Stimulated activated CD8-positive, alpha-beta memory T cell treated with anti-CD3 and anti-CD28 coated beads, Interleukin-7, amount 100 ng/mL, for 1 hour (primary cell): ENCODE measurements at places on chromosomes 5 and 9.

DNA sequence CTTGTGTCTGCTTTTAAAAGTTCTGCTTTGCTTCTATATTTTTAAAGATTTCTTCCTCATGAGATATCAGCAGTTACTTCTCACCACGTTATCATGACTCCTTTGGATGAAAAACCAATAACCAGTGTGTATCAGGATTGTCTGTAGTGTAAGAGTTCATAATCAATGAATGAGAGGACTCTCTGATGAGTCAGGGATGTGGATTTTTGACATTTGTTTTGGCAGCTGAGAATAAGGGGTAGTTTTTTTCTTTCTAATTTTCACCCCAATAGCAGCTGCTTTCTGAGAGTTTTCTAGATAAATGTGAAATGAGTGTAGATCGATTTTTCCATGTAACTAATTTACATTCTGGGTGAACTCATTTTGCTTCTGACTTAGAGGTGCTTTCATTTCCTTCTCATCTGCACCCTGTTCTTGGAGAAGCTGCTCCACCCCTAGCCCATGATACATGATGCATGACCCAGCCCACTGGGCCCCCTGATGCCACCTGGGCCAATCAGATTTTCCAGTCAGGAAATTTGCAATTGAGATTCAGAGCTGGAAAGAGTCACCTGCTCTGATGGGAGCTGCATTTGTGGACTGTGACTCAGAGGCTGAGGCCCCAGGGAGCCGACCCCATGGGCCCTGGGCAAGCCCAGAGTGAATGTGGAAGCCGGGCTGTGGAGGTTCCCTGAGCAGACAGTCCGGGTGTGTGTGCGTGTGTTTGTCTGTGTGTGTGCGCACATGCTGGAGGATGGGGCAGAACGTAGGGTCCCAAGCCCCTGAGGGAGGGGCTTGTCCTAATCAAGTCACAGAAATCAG lies 159.3 kb downstream of the RGS3 start:
- no peak for DNase-seq

DNA sequence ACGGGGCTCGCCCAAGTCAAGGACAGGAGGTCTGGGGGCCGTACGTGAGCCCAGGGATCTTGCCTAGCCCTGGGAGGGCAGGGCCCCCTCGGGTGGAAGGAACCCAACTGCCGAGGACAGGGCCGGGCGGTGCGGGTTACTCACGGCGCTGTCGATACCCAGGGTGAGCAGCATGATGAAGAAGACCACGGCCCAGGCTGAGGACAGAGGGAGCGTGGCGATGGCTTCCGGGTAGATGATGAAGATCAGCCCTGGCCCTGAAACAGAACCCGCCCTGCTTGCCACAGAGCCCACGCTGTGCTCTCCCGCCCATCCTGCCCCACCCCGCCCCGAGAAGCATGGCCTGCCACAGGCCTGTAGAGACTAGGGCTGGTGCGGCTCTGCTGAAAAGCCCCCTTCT lies 34.1 kb downstream of the SLC6A3 start:
- DNase-seq, result no peak

DNA sequence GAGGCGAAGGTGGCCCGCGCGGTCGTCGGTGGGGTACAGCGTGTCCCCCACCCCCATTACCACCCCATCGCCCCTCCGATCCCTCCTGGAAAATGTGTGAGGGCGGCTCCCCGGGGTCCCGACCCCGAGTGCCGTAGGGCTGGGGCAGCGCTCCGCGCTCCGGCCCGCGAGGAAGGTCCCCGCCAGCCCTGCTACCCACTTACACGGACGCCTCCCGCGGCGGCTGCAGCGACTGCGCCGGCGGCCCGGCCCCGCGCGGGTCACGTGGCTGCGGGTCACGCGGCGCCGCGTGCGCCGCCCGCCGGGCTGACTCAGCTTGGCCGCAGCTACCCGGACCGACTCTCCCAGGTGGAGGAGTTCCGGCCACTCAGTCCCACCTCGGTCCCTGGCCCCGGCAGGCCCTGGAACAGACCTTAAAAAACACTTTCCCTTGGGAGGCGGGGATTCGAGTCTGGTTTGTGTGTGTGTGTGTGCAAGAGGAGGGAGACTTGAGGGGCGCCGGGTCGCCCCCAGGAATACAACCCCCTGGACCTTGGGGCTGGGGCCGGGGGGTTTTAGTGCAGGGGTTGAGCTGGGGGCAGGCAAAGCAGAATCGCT lies at the start of gene GNPDA1:
GNPDA1 (minus strand) TSS at position 236 of the 597 bp plus-strand sequence. CDS start 992 bp downstream, outside the sequence.
- DNase-seq, result peak; percentile 35

- DNase-seq, result no peak
Measured at GRCh38 chr5:20276959-20277263, 288.9 kb upstream of the CDH18 start.

GRCh38 chr5:172007175-172008110 lies 1.0 kb upstream of the FBXW11 start:
- no peak for DNase-seq

DNA sequence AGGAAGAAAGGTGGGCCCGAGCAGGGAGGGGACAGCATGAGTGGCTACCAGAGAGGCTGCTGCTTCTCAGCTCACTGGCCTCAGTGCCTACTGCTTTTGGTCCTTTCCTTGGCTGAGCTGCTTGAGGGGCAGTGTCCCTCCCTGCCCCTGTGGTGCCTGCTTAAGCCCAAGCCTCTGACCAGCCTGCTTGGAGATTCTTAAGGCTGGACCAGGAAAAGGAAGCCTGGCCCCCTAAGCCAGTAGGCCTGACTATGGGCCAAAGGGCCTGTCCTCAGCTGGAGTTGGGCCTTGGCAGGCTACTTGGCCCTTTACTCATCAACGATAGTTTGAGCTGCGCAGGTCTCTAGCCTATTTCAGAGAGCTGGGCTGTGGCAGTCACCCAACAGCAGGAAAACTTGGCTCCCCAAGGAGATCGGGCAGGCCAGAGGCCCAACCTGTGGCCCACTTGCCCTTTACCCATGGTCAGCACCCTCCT lies 24.9 kb downstream of the TCF7 start:
- no peak for DNase-seq

DNA sequence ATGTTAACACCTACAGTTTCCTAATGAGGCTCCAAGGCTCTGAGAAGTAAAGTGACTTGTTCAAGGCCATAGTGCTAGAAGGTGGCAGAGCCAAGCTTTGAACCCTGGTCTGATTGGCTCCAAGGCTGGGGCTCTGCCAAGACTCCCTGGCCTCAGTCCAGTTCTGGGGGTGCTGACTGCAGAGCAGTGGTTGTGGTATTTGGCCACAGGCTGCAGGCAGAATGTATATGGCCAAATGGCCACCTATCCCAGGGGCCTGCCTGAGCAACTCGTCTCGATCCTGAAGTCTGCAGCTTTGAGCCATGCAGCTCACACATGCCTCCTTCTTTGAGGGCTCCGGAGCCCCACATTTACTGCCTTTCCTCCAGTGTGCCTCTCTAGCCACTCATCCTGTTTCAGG lies 9.7 kb upstream of the NEK6 start:
- no peak for DNase-seq

- DNase-seq, result no peak
Measured at GRCh38 chr5:135150767-135151166, 116.7 kb upstream of the PITX1 start.

GRCh38 chr5:35644543-35644942 lies 26.9 kb downstream of the SPEF2 start:
- no peak for DNase-seq

DNA sequence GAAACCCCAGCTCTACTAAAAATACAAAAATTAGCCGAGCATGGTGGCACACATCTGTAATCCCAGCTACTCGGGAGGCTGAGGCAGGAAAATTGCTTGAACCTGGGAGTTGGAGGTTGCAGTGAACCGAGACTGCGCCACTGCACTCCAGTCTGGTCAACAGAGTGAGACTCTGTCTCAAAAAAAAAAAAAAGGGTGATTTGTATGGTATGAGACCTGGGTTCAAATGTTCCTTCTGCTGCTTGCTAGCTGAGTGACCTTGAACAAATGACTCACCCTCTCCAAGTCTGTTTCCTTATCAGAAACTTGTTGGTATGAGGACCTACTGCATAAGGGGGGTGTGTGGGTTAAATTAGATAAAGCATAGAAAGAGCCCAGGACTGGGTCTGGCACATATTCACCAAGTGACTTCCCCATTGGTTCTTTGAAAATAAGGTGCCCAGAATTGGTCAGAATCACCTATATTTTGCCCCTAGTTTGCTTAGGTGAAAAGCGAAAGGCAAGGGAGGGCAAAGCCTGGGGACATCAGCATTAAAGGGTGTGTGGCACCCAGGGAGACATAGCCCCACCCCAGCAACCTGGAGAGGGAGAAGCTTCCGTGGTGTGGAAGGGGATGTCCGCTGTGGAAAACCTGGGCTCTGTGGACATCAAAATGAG lies 9.9 kb downstream of the SLC25A25 start:
- DNase-seq, result no peak

- no peak for DNase-seq
Measured at GRCh38 chr9:102113191-102113590, 374.7 kb upstream of the GRIN3A start.

- no peak for DNase-seq
Measured at GRCh38 chr5:88683506-88684135, 199.4 kb downstream of the MEF2C start.

- DNase-seq, result no peak
Measured at GRCh38 chr9:125634040-125634717, 72.8 kb downstream of the MAPKAP1 start.

DNA sequence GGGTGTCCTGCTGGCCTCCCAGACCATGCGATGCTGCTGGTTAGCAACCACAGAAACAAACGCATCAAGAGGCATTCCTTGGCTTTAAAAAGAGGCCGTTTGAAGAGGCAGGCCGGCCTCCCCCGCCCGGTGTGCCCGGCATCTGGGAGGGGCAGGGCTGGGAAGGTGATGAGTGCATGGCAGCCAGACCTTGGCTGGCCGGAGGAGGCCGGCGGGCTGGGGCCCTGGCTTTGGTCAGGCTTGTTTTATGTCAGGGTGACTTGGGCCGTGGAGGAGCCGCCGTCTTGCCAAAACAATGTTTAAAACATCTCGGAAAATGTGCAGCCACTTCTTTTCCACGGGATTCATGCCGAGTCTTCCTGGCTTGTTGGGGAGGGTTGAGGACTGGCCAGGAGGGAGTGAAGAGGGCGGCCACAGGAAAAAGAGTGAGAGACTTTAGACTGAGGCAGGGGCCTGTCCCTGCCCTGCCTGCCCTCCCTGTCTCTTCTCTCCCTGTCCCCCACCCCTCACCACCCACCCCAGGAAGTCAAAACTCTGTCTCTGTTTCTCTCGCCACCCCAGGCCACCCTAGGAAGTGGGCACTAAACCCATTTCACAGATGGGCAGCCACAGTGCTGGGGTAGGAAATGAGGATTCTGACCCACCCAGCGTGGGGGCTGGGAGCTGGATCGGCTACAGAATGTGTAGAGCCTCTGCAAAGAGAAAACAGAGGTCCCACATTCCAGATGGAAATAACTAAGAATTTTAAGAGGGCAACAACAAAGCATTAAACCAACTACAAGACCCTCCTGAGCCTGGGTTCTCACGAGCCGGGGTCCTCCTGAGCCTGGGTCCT lies 143.0 kb downstream of the RXRA start:
- no peak for DNase-seq

DNA sequence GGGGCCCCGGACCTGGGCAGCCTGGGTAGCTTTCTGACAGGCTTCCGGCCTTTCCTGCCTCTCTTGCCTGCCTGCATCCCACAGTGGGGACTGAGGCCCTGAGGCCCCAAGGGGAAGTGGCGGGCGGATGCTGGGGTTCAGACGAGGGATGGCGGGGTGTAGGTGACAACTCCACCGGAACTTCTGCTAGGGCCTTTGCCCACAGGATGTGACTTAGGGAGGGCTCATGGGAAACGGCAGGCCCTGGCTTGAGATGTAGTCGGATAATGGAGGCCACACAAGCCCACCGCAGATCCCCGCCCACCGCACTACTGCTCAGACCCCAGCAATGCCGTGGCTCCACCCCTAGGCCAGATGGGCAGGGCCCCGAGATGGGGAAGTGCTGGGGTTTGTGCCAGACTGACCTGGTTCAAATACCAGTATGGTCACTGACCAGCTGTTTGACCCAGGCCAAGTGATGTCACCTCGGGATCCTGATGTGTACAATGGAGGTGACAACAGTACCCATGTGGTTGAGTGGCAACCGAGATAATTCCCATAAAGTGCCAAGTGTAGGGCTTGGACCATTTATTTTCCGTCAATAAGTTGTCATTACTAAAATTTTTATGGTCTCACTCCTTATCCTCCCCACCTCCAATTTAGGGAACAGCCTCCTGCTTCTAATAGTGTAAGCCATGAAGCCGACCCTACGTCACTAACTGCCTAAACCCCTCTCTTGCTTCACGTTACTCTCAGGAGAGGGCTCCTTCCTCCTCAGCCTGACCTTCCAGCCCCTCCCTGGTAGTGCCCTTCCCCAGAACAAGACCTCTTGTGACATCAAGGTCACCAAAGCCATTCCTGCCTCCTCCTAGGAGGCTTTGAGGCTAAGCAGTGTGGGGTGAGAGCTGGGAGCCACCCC lies 2.5 kb upstream of the CDK9 start:
- peak; percentile 41 for DNase-seq

DNA sequence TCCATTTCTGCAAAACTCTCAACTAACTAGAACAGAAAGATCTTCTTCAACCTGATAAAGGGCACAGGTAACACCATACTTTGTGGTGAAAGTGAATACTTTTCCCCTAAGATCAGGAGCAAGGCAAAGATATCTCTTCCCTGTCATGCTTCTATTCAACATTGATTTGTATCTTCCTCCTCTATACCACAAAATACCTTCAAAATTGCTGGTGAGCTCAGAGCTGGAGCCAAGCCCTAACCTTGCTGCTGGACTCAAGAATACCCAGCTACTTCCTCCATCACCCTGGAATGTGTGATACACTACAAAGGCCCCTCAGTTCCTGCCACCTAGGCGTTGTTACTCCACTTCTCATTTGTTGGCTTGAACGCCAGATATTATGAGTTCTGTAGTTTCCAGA lies 499.0 kb downstream of the ACTL7B start:
- no peak for DNase-seq

DNA sequence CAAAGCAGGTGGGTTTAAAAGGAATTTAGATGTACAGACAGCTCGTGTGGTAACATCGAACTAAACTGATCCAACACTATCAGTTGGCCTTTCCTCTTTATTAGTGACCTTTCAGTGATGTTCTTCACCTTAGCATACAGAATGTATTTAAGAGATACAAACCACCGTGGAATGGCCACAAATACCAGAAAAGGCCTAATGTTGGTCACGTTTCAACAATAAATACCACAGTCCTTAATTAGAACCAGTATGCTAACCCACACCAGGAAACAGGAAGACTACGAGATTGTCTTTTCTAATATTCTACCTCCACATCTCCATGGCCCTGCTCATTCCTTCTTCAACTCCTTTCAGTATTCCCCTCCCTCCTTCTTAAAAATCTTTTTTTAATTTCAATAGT lies 40.4 kb downstream of the GNAQ start:
- DNase-seq, result no peak

DNA sequence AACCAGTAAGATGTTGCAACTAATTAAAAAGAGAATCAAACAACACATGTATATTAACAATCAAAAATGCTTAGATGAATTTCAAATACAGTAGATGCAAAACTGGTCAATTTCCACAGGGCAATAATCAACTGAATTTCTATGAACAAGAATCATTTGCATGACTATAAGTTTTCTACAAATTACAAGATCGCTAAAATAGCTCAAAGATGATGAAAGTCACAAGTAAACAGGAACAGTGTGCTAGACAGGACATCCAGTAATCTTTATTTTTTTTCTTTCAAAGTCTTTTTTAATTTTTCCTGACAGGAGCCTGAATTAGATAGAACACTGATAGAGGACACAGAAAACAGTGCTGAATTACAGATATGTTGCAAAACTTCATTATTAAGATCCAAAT lies 608.2 kb upstream of the DAB2 start:
- DNase-seq, result no peak

GRCh38 chr5:33549982-33550567 lies 109.3 kb downstream of the TARS1 start:
- no peak for DNase-seq

GRCh38 chr9:91423785-91424402 lies at the start of gene NFIL3:
Gene NFIL3, minus strand, starts transcription at chr9:91423832. Its CDS starts 13,098 bp downstream, at chr9:91410734.
- DNase-seq, result peak; percentile 31
